ENCODE measurements at places on chromosomes 1 and 21.

DNA sequence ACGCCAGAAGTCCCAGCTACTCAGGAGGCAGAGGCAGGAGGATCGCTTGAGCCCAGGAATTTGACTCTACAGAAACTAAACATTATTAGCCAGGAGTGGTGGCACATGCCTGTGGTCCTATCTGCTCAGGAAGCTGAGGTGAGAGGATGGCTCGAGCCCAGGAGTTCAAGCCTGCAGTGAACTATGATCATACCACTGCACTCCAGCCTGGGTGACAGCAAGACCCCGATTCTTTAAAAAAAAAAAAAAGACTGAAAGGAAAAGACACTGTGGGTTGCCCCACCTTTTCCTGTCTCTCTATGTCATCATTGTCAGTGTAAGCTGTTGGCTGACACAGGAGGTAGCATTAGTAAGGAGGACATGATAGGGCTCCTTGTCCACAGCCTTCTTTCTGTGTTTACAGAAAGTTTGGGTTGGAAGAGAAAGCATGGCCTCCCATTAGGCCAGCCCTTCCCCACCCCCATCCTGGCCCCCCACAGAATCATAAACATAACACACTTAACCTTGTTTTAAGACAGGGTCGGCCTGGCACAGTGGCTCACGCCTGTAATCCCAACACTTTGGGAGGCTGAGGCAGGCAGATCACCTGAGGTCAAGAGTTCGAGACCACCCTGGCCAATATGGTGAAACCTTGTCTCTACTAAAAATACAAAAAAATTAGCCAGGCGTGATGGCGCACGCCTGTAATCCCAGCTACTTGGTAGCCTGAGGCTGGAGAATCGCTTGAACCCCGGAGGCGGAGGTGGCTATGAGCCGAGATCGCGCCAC, 20.6 kb upstream of the RCAN3 start:
- no peak for DNase-seq

GRCh38 chr1:42456754-42457089, 379 bp downstream of the PPCS start:
- peak; percentile 67 for DNase-seq

DNA sequence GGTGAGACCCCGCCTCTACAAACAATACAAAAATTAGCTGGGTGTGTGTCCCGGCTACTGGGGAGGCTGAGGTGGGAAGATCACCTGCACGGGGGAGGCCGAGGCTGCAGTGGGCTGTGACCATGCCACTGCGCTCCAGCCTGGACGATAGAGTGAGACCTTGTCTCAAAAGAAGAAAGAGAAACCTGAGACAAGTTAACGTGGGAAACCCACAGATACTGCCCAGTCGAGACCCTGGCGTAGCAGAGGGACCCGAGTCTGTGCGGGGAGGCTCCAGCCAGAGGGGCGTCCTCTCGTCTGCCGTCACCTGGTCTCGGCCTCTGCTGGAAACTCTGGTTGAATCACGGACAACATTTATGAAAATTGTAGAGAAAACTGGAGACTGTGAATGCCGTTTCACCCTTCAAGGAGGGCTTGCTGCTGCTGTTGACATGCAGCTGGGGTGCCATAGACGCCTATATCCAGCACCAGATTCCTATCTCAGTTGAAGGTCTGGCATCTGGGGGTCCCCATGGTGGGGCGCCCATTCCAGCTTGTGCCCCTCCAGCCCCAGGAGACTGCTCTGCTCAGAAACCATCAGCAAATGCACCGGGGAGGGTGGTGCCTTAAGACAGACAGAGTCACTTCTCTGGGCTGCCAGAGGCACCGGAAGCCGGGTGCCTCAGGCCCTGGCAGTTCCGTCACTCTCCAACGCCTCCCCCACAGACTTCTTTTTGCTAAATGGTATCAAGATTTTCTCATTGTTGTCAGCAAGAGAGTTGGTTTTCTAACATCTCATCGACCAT, 13.6 kb upstream of the CDK11B start:
- no peak for DNase-seq

DNA sequence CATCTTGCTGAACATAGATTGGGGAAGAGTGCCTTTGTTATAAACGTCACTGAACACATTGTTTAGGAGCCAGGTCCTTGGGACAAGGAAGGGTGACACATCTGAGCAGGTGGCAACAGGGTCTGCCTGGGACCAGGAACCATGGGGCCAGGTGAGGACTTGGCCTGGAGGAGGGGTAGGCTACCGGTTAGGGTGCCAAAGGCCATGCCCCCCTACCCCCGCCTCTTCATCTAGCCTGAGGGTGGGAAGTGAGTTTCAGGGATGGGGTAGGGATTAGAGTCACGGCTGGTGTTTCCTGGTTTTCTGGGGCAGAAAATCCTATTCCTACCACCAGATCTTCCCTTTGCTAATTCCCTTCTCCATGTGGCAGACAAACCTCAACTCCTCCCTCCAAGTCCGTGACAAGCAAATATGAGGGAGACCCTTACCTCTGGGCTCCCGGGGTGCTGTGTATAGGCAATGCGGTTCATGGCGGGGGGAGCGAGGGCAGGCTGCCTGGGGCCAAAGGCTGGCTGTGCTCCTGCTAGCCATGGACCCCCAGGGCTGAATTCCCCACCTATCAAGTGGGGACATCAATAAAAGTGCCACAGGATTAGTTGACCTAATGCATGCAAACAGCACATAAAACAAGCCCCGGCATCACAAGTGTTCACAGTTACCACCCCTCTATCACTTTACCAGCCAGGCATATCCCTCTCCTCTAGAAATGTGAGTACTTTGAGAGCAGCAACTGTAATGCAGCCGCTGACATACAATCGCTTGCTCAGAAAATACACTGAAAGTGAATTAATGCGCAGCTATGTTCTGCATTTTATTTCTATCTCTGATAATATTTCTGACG, 14.5 kb downstream of the CD247 start:
- no peak for DNase-seq

GRCh38 chr1:160643138-160643537, 3.7 kb downstream of the SLAMF1 start:
- DNase-seq = no peak

DNA sequence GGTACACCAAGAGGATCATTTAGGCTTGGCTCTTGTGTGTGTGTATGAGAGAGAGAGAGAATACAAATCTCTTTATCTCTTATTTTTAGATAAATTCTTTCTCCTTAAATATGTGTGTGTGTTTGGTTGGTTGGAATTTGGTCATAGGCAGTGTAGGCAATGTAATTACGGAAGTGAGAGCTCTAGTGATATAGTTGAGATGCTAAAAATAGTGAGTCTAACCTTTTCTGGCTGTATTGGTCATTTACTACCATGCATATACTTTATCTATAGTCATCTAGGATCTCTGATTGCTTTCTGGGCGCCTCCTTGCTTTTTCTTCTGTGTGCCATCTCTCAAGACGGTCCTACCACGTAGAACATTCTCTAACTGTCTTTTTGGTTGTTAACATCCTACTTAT, 250.2 kb downstream of the NUF2 start:
- DNase-seq = no peak

- peak; percentile 80 for DNase-seq
These were observed 464.5 kb downstream of the USP25 start for GRCh38 chr21:16194095-16194787.

GRCh38 chr1:109980324-109981003, 4.1 kb upstream of the AHCYL1 start:
- no peak for DNase-seq

DNA sequence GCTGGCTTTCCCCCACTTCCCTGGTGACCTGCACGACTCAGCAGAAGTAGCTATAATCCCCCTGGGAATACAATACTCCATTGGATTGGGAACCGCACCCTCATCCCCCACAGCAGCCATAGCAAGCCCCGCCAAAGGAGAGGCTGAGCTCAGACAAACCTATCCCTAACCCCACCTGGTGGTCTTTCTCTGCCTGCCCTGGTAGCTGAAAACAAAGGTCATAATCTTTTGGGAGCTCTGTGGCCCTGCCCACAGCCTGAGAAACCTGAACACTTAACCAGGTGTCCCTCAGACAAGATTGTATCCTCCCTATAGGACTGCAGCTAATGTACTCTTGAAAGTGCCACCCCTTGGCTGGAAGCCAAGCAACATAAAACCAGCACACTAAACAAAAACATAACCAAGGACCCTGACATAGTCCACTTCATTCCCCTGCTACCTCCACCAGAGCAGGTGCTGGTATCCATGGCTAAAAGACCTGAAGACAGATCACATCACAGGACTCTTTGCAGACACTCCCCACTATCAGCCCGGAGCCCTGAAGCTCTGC, 71.6 kb upstream of the RUNX1 start:
- DNase-seq = no peak

GRCh38 chr1:162913345-162913744, 52.4 kb upstream of the CCDC190 start:
- DNase-seq = no peak

- DNase-seq = peak; percentile 72
These were observed 40.4 kb downstream of the KCNJ15 start for GRCh38 chr21:38297194-38297631.

- no peak for DNase-seq
These were observed 16.6 kb downstream of the NOC2L start for GRCh38 chr1:942411-942821.

DNA sequence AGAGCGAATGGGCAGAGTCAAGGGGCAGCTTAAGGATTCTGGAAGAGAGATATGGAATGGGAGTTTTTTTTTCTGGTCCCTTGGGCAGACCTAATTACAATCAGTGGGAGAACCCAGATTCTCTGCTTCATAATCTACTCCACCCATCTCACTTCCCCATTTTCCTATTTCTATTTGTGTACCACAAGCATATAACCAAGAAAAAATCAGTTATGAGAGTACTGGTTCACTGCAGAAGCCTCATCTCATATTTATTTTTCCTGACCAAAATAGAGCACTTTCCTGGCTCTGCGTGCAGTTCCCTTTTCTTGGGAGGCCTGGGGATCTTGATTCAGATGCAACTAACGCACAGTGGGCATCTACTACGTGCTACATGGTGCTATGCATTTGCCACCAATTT, 82.2 kb upstream of the SLFNL1 start:
- DNase-seq = no peak

DNA sequence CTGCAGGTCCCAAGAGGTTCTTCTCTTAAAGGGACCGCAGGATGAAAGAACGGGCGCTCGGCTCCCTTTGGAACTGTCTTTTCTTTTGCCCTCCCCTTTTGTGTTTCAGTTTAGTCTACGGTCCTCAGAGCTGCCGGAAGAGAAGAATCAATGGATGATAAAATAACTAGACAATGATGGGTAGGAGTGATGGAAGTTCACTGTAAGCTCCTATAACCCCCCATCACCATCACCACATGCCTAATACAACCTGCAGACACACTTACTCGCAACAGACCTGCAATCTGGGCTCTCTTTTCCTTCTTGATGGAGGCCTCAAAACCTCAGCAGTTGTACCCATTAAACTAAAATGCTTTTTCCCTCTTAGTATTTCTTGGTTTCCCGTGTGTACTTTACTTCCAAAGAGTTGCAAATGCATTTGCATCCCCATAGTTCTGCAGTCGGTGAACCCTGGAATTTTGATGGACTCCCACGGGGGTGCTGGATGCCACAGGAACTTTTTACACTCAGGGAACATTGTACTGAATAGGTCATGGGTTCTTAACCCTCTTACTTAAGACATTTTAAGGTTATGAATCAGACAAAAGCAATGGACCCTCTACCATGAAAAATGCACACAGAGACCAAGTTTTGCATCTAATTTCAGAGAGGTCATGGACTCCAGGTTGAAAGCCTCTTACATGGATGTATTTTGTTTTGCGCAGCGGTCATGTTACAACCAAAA, 633 bp upstream of the RFX5 start:
- peak; percentile 14 for DNase-seq

DNA sequence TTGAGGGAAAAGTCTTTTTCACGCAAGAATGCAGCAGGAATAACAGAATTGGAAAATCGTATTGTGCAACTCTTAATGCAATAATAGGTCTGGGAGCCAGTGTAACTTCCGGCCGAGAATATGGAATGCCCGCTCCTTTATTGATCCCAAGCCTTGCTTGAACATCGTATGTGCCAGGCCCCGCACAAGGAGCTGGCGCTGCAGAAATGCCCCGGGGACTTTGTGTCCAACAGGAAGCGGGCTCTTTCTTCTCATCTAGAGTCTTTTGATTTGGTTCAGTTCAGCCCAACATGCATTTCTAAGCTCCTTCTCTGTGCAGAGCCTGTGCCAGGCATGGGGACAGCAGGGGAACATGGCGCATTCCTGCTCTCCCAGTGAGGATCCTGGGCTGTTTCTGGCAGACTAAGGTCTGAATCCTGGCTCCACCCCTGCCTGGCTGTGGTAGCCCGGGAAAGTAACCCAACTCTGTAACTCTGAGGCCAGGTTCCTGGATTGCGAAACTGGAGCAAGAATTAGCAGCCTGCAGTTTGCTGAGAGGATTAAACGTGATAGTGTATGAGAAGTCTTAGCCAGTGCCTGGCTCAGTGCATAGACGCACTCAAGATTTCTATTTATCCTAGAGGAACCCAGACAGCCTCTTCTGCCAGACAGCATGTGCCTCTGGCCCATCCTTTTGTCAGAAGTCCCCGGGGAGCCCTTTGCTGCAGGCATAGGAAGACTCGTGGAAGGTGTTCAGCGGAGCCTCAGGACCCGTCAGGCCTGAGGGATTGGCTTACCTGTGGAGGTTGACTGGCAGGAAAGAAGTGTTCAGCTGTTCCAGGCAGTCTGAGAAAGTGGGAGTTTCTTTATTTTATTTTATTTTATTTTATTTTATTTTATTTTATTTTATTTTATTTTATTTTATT, 987 bp upstream of the CDCP2 start:
- peak; percentile 80 for DNase-seq
